Hair follicle dermal papilla cell (primary cell): ENCODE measurements at places on chromosomes 1 and 21. TPM values are rescaled to one million over a fixed set of nuclear protein-coding genes. Genes with fewer than 3 reads are reported as not detected.

TNN gene
- total RNA-seq = under 0.01 TPM in 1 of 2 replicates, not detected in the other

S100A3 gene
- total RNA-seq = 6.3 and 6.6 TPM in 2 replicates

ANKRD34A gene
- 1.3 and 1.6 TPM in 2 replicates for total RNA-seq

FCER1A gene
- total RNA-seq = not detected in 2 replicates

RRP15 gene
- 6.3 and 6.8 TPM in 2 replicates for total RNA-seq
